Nephron progenitor cell (in vitro differentiated cells): ENCODE measurements at places on chromosomes 12 and 14.

DNA sequence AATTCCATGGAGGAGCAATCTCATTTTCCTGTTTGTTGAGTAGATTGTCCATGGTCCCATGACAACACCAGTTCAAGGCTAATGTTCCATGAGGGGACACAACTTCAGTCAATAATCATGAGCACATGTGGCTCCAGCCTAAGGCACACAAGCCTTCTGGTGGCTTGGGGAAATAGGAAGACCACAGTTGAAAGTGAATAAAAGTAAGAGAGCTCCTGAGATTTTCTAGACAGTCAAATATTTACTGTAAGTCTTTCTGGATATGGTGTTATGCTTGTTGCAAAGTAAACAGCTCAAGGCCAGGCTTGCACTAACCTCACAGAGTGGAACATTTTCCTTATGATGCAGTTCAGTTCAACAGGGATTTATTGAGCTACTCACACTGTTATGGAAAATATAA lies 206.9 kb upstream of the SLC38A2 start:
- no peak for DNase-seq

DNA sequence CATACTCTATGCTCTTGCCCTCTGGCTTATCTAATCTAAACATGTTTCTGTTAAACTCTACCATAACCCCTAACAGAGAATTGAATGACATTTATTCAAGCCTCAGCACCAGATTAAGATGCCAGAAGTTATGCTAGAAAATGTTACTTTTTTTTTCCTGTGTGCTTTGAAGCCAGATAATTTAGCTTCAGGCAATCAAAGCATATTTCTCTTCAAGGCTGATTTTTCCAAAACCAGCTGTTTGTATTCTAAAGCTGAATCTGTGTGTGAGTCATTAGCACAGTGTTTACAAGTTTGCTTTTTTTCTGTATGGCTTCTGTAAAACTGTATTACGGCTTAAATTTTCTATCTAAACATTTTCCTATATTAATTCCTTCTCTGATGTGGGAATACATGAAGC lies 326.1 kb downstream of the FSCB start:
- DNase-seq = no peak

GRCh38 chr12:15581006-15581405 lies 208.2 kb downstream of the EPS8 start:
- DNase-seq = no peak

DNA sequence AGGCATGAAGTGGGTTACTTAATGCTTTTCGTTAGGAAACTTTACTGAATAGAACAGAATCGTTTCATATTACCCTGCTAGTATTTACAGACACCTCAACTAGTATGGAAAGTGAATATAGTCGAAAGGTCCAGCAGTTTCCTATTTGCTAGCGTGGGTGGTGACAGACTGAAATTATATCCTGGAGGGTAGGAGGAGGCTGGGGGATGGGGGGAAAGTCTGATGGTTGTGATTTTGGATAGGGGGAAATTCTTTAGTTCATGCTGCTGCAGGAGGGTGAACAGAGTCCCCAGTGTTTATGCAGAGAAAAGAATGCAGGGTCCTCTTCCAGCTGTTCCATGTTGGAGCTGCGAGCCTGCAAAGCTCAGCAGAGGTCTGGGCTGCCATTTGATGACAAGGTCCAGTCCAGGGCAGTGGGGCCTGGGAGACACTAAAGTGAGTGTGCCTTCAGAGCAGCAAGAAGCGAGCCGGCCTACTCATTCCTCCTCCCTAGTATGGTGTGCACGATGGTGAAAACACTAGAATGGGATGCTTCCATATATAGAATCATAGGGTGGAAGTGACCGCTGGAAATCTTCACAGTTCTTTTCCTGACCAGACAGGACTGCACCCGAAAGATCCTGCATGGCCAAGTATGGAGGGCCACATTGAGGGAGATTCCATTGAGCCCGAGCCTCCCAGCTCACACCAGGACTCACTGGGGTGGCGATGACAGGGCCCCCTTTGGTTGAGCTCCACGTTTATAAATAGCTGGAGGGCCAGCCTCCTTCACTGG lies 2.1 kb downstream of the SAMD4A start:
- DNase-seq = peak; percentile 16

DNA sequence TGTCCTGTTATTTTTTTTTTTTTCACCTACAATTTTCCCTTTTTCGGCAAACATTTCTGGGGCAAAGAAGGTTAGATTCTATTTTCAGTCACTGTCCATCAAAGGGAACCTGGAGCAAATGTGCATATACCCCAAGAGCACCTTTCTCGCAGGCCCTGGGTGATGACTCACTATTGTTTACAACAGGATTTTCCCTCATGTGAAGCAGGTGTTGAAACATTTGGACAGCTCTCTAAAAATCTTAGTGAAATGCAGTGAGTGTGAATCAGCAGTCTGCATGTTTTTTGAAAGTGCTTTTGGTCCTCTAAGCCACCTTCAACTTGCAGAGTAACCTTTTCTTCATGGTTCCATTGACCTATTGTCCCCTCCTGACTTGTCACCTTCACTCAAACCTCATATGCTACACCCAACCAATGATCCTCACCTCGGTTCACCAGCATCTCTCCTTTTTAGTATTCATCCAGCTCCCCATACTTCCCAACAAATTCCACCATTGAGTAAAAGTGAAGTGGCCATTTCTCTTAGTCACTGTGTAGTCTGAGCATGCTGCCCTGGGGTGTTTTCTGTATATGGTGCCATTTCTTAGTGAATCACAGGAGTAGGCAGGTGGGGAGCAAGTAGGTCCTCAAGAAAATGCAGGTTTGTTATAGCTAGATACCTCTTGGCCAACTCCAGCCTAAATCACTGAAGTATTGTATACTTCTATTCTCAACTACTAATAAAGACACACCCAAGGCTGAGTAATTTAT lies 260.2 kb downstream of the BMP4 start:
- DNase-seq = no peak

DNA sequence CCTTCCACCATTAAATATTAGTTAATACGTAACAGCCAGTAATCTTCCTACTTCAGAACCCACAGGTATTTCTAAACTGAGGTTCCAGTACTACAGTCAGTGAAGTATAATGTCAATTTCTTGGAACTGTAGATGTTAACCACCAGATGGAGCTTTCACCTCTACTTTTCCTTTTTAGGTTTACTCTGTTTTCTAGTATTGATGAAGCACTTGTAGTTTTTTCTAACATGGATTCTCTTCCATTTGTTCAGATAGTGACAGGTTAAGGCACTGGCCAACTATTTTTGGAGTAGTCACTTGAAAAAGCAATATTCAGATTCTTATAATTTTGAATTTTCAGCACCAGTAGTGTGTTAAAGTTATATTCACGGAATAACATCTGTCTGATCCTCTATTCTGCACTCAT lies 4.6 kb upstream of the SEC23A start:
- no peak for DNase-seq
